ENCODE measurements at places on chromosomes 1 and 21.

DNA sequence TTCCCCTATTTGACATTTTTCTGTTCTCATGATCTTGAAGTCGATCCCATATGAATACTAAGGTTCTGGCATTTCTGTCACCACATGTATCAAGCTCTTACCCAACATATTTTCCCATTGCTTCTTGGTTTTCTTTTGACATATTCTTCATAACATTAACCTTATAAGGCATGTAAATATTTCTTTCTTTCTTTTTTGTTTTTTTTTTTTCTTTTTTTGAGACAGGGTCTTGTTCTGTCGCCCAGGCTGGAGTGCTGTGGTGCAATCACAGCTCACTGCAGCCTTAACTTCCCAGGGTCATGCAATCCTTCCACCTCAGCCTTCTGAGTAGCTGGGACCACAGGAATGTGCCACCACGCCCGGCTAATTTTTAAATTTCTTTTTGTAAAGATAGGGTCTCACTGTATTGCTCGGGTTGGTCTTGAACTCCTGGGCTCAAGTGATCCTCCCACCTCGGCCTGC lies 33.1 kb upstream of the ERRFI1 start:
- no peak for DNase-seq

GRCh38 chr1:98030483-98030882 lies 109.6 kb upstream of the DPYD start:
- no peak for DNase-seq

DNA sequence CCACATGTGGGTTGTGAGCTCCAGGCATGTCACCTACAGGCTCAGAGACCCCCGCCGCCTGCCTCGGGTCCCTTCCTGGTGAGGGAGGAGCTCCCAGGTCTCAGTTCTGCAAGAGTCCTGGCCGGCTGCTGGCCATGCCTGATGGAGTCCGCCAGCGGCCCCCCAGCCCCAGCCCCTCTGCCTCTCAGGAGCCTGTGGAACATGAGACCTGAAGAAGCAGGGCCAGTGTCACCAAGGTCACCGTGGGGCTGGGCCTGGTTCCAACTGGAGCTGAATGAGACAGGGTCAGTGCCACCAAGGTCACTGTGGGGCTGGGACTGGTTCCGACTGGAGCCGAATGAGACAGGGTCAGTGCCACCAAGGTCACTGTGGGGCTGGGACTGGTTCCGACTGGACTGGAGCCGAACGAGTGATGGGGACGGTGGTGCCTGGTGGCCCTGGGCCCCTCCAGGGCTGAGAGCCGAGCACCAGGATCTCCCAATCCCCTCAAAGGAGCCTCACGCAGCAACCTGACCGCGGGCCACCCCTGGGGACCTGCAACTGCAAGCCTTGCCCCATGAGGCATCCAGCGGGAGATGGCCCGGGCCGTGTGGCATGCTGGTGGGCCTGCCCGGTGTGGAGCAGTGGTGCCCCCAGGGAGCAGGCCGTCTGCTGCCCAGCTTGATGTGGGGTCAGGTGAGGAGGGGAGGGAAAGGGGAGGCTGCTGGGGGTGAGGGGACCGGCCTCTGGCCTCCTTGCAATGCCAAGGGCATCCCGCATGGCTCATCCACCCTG lies 14.5 kb upstream of the PTTG1IP start:
- no peak for DNase-seq

DNA sequence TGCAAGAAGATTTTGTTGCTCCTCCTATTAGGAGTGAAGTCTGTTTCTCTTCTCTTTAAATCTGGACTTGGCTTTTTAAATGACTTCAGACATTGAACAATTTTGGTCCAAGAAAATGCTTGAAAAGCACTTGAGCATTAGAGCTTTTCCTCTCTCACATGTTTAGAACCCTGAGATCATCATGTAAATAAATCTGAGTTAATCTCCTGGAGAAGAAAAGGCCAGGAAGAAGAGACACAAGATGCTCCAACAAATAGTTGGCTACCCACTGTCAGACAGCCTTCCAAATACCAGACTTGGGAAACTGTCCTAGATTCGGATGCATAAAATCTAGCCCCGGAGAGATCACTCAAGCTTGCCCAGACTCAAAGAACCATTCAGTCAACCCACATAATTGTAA lies 1353.1 kb upstream of the ADGRL4 start:
- no peak for DNase-seq

DNA sequence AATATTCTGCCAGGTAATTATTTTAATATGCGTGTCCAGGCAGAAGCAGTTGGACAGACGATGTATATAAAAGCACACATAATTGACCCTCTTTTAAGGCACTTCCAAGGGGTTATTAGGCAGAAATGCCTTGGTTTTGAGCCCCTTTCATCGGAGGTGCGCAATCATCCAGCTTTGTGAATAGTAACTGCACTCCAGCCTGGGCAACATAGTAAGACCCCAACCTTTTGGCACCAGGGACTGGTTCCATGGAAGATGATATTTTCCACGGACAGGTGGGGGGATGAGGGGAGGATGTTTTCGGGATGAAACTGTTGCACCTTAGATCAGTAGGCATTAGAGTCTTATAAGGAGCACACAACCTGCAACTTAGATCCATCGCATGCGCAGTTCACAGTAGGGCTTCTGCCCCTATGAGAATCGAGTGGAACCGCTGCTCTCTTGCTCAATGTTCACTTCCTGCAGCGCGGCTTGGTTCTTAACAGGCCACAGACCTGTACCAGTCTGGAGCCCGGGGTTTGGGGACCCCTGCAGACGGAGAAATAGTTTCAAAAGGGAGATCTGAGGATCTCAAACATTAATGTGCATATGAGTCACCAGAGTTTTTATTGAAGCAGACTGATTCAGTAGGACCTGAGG lies 1.8 kb upstream of the MCOLN2 start:
- peak; percentile 2 for DNase-seq

- DNase-seq, result no peak
Measured at GRCh38 chr1:10881046-10881445, 84.6 kb upstream of the CASZ1 start.

GRCh38 chr1:10827377-10828333 lies 31.2 kb upstream of the CASZ1 start:
- DNase-seq, result no peak

DNA sequence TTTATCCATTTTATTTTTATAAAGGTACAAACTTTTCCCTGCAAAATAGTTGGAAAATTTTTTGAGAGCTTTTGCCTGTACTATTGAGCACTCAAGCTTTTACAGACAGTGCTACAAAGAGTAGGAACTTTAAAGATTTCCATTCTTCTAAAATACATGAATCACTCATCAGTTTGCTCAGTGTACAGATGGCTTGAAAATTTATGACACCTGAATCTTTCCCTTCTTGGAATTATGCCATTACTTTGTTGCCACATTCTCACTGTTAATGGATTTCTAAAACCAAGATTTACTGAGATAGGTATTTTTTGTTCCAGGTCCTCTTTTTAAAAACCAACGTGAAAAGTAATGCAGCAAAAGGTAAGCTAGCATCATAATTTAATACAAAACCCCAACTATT lies 76.0 kb downstream of the GPATCH2 start:
- DNase-seq, result no peak

DNA sequence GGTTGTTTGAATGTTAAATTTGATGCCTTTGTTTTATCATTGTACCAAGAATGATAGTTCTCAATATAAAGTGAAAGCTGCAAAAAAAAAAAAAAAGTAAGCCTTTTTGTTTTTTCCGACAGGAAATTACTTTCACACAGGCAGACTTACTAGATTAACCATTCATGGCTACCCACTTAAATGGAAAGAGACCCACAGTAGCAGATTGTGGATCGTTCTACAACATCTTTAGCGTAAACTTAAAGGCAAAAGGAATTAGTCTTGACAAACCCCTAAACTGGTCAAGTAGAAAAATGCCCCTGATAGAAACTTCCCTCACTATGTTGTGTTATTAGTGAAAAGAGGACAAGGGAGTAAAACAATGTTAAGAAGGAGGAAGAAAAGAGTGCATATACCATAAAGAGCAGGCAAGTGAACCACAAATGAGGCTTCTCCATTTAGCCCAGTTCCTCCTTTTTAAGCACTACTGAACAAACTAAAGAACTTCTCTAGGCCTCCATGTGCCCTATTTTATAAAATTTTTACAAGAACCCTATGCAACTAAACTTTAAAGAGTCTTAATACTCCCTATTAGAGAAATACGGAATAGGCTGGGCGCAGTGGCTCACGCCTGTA lies 1560.3 kb downstream of the MRPL39 start:
- no peak for DNase-seq

DNA sequence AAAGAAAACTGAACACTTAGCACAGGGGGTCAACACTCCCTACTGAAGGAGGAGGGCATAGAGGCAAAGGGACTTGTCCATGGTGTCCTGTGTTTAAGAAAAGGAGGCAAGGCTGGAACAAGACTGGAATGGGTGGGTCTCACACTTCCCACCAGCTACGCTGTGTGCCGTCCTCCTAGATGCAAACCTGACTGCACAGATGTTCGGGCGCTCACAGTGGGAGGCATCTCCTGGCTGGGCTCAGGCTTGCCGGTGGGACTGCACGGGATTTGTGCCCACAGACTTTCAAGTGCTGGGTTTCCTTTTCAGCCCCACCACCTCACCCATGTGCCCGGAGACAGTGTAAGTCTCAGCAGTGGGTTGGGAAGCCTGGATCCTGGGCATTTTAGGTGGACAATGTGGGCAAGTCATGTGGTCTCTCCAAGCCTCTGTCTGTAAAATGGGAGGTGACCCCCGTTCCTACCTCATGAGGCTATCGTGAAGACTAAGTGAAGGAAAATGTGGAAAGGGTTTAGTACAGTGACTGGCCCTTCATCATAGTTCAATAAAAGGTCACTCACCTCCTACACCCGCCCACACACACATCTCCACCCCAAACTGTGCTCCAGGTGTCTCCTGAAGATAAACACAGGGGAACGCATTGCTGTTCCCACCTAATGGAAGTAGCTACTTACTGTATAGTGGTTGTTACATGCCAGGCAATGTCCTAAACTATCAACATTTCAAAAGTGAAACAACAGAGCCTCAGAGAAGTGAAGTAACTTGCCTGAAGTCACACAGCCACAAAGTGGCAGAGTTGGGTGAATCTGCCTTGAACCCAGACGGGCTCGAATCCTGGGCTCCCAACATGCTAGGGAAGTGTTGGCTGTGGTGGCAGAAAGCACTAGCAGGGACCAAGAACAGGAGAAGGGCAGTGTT lies 36.0 kb downstream of the ATP1A1 start:
- no peak for DNase-seq

DNA sequence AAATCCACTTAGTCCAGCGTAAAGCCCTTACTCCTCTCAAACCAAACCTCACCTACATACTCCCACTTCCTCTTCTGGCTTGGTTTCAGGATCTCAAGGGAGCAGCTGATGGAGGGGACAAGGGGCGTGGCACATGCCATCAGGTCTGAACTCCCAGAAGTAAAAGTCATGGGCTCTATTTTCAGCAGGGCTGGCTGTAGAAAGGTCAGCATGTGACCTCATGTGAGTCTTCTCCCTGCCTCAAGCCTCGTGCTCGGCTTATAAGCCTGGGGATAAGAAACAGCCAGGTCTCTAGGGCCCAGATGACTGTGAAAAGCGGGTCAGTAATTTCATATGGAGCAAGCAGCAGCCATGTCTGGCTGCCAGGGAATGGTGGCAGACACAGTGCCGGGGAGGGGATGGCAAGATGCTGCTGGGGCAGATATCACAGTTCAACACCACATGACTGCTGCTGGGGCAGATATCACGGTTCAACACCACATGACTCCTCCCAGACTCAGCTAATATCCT lies 227.9 kb downstream of the KCNH1 start:
- DNase-seq, result no peak

DNA sequence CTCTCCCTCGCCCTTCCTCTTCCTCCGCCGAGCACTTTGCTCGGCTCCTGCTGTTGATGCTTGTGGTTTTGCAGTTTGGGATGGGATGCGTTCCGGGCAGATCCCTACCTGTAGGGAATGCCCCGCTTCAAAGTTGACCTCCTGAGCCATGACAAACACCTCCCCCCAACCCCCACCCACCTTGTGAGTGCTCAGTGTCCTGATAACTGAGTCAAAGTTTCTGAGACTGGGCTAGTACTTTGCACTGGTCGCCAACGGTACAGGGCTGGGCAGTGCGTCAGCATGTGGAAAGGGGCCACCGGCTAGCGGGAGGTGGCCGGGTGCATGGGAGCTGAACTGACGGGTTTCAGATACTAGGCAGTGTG lies 771 bp downstream of the RABGAP1L start:
- DNase-seq, result peak; percentile 6

DNA sequence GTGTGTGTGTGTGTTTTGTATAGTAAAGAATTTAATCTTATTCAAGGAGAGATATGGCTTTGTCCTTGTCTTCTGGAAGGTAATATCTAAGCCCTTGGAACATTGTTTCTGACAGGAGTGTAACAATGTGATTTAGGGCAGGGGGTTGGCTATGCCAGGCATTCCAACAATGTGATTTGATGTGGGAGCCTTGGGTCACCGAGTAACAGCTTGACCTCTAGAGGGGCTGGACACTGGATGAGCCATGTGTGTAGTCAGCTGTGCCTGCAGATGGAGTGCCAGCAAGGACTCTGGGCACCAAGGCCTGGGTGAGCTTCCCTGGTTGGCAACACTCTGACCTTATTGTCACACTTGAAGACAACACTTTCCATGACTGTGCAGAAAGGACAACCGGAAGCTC lies 336.1 kb upstream of the ZP4 start:
- no peak for DNase-seq

GRCh38 chr1:32239790-32240139 lies 7.3 kb upstream of the FAM167B start:
- DNase-seq, result no peak

GRCh38 chr1:63004868-63005267 lies 220.9 kb downstream of the ATG4C start:
- DNase-seq, result no peak

- DNase-seq, result no peak
Measured at GRCh38 chr1:147622731-147623130, 47.6 kb downstream of the ACP6 start.

- no peak for DNase-seq
Measured at GRCh38 chr1:110049801-110050601, 15.6 kb downstream of the STRIP1 start.

DNA sequence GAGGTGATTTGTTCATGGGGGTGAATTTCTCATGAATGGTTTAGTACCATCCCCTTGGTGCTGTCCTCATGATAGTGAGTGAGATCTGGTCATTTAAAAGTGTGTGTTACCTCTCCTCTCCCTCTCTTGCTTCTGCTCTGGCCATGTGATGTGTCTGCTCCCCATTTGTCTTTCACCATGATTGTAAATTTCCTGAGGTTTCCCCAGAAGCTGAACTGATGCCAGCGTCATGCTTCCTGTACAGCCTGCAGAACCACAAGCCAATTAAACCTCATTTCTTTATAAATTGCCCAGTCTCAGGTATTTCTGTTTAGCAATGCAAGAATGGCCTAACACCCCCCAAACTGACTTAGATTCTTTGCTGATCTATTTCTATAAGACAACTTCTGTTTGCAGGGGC lies 249.4 kb upstream of the B3GALT2 start:
- no peak for DNase-seq

- DNase-seq, result peak; percentile 23
Measured at GRCh38 chr1:24321697-24322469, 2.7 kb downstream of the GRHL3 start.

Measured in neural crest cell (in vitro differentiated cells).